Stimulated activated CD4-positive, alpha-beta T cell treated with anti-CD3 and anti-CD28 coated beads, Interleukin-4, amount 100 ng/mL, for 24 hours (primary cell): ENCODE measurements at places on chromosomes 12 and 14.

- DNase-seq = no peak
Measured at GRCh38 chr12:58364389-58365086, 423.2 kb downstream of the ATP23 start.

- peak; percentile 84 for DNase-seq
Measured at GRCh38 chr12:6461401-6462233, 8.9 kb downstream of the VAMP1 start.

DNA sequence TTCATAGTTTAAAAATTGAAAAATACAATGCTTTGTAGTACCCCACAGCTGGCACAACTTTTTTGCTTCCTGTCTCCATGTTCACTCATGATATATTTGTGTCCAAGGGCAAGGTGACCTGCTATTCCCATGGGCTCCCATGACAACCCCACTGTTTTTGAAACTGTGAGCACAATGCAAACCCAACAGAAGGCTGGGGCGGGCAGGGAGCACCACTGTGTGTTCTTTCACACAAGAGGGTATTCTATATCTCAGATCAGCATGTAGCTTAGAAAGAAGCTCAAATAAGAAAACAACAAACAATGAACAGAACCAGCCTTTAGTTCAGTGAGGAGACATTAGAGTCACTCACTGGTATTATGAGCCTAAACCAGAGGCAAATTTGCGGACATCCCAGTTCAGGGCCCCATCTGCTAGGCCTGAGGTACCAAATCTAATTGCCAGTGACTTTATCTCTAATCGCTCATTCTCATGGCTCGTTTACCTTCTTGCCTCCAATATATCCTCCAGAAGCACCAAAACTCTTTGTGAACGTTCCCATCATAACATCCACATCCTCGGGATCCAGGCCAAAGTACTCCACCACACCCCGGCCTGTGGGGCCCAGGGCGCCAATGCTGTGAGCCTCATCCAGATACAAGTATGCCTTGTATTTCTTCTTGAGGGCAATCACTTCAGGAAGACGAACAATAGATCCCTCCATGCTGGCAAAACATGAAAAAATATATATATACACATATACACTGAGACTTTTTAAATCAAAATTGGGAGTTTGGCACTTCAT, 56.4 kb upstream of the ISM2 start:
- DNase-seq = no peak

GRCh38 chr12:66163289-66163688, 6.5 kb downstream of the TMBIM4 start:
- DNase-seq = no peak

DNA sequence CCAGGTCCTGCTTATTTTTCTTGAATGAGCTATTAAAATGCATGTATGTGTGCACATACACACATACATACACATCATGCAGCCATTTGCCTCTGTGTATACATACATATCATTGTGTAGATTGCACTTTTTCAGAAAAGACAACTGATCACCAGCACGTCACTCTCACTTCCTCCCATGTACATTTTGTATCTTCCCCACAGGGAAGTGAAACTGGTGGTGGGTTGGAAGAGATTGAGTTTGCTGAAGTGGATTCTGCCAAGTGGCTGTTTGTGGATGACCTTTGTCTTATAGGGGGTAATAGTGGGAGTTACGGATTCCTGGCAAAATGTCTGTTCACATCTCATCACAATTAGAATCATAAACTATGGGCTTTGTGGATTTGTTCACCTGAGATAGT, 448.6 kb downstream of the RAD51B start:
- peak; percentile 22 for DNase-seq

DNA sequence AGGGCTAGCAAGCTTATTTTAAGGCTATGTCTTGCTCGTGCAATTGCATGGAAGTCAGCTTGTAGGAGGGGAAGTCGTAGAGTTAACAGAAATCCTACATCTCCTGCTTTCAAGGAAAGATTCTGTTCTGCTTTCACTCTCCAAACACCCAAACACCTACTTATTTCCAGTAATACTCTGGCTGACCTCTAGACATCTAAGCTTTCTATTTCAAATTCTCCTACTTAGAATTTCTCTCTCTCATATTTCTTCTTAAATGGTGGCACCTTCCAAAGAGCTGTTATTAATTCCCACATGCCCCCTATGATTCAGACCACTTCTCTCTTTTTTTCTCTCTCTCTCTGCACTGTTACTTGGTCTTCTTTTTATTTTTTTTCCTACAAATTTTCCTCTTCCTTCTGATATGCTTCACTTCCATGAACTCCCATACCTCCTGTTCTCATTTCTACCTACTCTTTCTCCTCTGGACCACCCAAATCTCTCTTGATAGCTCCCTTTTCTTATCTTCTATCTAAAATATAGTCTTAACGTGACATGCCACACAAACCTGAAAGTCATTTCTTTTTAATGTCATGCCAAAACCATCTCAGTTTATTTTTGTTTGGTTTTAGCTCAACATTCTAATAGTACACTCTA, 90.8 kb downstream of the RPS6KA5 start:
- peak; percentile 11 for DNase-seq

GRCh38 chr12:49030119-49030518, 11.5 kb upstream of the PRKAG1 start:
- DNase-seq = no peak

- no peak for DNase-seq
Measured at GRCh38 chr12:8014836-8015235, 17.7 kb upstream of the FOXJ2 start.

DNA sequence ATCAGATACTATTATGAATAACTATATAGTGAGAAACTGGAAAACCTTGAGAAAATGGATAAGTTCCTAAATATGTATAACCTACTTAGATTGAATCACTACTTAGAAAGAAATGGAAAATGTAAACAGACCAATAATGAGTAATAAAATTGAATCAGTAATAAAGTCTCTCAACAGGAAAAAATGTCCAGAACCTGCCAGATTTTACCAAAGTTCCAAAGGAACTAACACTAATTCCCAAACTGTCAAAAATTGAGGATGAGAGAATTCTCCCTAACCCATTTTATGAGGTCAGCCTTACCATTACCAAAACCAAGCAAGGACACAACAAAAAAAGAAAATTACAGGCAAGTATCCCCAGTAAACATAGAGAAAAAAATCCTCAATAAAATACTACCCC, 272.0 kb downstream of the RPAP3 start:
- DNase-seq = no peak

GRCh38 chr12:27148373-27148772, 66.0 kb upstream of the C12orf71 start:
- no peak for DNase-seq

DNA sequence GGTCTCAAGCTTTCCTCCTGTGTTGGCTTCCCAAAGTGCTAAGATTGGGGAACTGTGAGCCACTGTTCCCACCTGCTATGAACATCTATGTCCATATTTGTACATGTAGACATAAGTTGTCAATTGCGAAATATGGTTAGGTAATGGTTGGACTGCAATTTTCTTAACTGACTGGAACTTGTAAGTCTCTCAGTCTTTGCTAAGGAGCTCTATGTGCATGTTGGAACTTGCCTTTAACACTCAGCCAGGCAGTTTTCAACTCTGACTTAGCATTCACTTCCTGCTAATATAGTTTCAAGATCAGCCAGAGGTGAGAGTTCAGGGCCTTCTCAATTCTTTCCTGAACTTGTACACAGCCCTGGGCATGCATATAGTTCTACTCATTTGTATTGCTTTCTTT, 44.5 kb upstream of the EEA1 start:
- DNase-seq = no peak

GRCh38 chr12:9064815-9065606, 50.7 kb downstream of the A2M start:
- no peak for DNase-seq

DNA sequence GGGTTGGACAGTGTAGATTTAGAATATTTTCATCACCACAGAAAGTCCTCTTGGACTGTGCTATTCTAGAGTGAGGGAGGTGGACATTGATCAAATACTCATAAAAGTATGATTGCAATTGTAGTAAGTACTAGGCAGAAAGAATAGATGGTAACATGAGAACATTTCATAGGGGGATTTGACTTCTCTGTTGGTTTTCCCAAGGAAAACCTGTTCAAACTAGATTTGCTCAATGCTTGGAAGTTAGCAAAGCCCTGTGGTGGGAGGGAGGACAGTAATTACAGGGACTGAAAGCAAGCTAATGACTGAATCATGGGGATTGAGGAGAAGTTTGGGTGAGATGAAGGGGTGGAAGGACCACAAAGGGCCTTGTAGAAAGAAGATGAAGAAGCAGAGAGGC, 24.4 kb upstream of the EID3 start:
- DNase-seq = no peak

- no peak for DNase-seq
Measured at GRCh38 chr12:93601591-93601990, 29.1 kb downstream of the SOCS2 start.

GRCh38 chr12:44370982-44371381, 505.1 kb downstream of the NELL2 start:
- no peak for DNase-seq

GRCh38 chr14:68322940-68323620, 469.8 kb downstream of the ZFP36L1 start:
- no peak for DNase-seq

GRCh38 chr14:65949711-65950516, 536.3 kb upstream of the CCDC196 start:
- DNase-seq = peak; percentile 29

DNA sequence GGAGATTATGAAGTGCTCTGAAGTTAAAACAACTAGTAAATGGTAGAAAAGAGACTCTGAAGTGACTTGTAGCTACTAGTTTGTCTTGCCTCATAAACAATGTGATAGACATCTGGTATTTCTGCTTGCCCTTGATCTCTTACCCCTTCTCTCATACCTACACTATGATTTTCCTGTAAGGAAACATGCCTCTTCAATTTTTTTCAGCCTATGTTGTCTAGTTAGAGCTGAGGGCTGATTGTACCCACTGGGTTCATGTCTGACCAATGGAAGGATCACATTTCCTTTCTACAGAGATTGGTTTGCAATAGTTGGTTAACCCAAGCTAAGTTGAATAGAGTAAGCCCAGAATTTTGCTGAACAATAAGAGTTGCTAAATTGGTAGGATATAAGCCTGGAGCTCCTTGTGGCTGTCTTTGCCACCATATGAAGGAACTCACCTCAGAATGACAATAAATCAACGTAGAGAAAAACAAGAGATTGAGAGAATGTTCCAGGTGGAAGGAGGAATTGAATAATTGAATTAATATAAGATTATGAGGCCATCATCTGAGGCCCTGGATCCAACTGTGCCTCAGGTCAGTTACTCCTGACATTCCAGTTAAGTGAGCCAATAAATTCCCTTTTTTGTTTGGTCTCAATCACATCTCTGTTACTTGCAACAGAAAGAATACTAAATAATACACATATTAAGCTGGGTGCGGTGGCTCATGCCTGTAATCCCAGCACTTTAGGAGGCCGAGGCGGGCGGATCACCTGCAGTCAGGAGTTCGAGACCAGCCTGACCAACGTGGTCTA, 346.4 kb downstream of the ZFP36L1 start:
- DNase-seq = no peak

DNA sequence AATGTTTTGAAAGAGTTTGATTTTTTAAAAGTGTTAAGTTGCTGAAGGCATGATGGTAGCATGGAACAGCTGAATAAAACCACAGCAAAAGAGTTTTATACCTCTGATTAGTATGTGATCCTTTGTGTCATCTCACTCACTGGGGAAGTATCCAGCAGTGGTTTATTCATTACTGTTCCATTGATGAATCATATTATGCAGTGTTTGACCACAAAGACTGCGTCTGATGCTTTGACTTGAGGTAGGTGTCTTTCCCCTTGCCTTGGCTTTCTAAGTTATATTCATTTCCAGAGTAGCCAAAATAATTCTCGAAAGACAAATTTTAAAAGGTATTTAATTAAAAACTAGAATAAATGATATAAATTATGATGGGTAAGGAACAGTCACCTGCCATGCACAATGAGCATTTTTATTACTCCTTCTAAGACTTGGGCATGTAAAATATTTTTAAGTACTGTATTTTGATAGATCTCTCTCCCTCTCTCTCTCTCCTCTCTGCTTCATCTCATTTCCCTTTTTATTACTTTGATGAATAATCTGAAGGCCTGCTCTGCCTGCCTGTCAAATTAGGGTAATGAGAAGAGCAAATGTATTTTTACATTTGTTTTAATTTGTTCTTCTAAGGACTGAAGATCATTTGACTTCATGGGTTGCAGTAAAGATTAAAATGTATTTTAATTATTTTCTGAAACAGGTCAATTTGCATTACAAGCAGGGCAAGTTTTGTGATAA, 164.9 kb downstream of the NAV3 start:
- DNase-seq = no peak

DNA sequence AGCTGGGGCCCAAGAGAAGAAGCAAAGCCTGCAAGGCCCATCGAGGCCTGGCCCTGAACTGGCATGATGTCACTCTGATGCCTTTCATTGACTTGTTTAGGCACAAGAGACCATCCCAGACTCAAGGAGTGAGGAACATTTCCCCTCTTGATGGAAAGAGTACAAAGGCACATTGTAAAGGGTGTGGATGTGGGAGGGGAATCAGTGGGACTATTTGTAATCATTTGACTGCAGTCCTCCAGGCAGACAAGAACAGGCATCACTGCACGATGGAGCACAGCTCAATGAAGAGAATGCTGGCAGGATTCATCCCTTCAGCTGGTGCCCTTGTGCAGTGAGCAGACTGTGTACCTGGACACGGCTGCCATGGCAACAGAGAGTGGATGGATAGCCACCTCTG, 87.9 kb downstream of the LGMN start:
- DNase-seq = no peak

- no peak for DNase-seq
Measured at GRCh38 chr14:53533384-53533970, 380.4 kb upstream of the DDHD1 start.

DNA sequence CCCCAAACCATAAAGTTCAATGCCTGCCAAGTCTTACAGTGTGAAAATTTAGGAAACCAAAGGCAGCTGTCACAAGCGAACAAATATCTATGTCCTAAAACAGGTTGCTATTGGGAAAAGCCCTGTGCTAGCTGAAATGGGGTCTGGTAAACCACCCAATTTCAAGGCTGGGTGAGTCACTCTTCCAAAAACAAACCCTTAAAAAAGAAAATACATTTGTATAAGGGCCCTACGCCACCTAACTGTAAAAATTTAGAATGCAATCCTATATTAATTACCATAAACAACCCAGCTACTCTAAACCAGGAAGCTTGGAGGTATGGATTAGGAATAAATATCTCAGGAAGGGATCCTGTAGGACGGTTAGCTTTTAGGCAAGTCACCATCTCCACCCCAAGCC, 32.1 kb downstream of the PRMT8 start:
- DNase-seq = no peak

DNA sequence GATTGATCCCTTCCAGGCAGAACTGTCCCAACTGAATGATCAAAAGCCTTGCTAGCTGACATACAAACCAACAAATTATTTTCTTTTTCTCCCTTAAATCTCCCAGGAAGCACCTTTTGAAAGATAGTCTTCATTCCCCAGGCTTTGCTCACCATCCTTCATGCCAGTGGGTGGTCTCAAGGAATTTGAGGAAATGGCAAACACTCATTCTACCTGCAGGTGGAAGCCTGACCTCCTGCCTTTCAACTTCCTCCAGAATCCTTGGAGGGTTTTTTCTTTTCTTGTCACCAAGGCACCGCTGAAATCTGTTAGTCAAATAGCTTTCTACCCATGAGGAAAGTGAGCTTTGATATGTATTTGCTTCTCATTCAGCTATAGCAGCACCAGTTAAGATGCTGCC, 128.5 kb downstream of the WIF1 start:
- no peak for DNase-seq
